ENCODE measurements at places on chromosomes 12 and 14.
A peak's percentile ranks its signal among the peaks of the same experiment; 100 is the strongest.

DNA sequence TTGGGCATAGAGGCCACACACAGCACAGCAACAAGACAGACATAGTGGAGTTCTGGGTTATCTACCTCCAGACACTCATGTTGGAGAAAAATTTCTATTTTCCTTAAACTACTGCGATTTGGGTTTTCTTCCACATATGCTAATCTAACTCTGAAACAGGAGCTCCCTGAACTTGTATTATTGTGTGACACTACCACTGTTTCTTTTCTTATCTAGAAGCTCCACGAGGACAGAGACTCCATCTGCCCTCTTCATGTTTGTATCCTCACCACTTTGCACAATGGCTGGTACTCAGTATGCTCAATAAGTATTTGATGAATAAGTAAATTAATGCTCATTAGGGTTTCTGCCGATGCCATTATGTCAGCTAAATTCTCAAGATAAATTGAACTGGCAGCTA, 218.6 kb downstream of the PAX9 start:
- DNase-seq = no peak

DNA sequence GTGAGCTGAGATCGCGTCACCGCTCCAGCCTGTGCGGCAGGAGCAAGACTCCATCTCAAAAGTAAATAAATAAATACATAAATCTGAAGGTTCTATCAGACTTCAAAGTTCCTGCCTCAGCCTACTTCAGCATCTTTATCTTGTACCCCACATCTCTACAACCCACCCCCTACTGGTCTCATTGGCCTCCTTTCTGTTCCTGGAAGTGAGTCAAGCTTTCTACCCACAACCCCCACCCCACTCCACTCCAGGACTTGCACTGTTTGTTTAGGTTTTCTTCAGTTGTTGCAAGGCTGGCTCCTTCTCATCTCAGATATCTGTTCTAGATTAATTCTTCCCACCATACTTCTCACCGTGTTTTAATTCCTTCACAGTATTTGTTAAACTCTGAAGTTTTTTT, 714 bp upstream of the PSMC6 start:
- DNase-seq = peak; percentile 65

DNA sequence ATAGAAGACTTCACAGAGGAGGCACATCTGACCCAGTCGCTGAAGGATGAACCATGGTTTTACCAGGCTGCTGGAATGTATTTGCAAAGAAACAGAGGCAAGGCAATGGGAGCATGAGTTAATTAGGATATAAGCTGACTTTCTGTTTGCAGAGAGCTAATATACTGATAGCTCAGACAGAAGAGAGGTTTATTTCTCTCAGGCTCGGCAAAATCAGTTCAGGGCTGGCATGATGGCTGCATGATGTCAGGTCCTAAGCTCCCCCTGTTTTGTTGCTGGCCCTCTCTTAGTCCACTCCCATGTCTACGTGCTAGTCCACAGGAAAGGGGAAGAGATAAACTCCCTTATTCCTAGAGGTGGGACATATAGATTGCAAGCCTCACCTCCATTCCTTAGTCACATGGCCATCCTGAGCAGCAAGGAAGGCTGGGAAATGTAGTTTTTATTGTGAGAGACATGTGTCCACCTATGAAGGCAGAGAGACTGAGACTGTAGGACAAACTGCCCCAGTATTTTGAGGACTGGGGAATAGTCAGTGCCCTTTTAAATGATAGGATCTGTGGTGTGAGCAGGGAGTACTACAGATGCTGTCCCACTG, 224.5 kb downstream of the VRK1 start:
- DNase-seq = no peak

- DNase-seq = no peak
Measured at GRCh38 chr12:105020241-105020962, 34.3 kb downstream of the NOPCHAP1 start.

DNA sequence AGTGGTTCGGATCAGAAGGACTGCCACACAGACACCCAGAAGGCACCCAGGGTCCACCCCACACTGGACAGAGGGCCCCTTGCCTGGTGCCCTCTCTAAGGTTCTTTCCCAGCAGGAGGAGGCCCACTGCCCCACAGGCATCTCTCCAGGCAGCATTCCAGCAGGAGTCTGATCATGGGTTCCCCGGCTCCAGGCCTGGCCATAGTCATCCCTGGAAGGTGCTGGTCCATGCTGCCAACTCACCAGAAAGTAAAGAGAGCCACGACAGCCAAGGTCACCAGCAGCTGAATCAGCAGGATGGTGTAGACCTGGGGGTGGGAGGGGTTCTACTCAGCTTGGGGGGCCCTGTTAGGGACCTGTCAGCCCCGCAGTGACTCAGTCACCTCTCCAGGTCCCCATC, 6.4 kb downstream of the FAIM2 start:
- no peak for DNase-seq

- no peak for DNase-seq
Measured at GRCh38 chr14:95294320-95294719, 25.4 kb downstream of the CLMN start.

DNA sequence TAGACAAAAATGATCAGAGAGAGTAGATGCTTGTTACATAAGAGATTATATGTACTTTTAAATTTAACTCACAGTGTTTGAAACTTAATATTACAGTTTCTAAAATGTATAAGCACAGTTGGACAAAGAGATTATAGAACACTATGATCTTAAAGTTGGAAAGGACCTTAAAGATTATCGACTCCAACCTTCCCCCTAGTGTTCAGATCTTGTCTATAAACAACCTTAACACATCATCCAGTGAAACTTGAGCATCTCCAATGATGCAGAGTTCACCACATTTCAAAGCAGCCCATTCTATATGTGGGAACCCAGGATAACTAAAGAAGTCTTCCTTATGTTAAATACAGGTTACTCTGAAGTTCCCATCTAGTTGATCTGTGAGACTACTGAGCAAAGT, 480.8 kb downstream of the RMST start:
- DNase-seq = no peak

GRCh38 chr12:129844662-129845220, 59.1 kb downstream of the TMEM132D start:
- DNase-seq = no peak

DNA sequence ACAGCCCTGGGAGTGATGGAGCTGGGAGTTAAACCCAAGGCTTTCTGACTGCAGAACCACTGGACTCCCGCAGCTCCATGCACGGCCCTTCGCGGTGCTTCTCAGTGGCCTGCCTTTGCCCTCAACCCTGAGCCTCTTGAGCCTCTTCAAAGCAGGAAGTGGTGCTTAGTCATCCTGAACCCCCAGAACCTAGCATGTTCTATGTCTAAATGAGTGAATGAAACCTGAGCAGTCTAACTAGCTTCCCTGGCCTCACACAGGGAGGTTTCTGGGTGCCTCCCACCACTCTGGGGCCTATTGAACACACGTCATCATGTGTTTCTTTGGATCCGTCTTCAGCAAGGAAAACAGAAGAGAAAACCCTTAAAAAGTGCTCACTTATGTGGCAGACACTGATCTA, 117.9 kb upstream of the SFSWAP start:
- DNase-seq = peak; percentile 41

DNA sequence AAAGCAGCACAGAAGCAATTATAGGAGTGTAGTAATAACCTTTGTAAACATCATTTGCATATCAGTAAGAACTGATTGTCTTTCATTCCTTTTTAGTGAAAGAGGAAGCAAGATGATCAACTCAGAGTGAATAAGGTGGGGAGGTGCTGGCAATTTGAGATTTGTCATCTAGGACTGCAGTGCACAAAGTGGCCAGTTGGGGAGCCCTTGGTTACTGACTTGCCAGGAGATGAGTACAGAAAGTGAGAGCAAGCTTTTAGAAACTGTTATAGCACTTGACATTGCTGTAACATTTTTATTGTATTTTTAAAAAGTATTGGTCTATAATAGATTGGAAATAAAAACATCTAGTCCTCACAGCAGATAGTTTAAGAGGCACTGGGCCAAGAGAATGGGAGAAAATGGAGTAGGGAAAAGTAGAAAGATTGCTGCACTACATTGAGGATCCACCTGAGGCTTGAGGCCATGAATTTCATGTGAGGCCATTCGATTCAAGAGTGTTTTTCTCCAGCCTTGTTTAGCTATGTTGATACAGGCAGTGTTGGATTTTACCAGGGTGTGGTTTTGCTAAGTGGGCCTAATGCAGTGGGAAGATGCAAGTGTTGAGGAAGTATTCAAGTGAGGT, 98.2 kb downstream of the SNAPC1 start:
- peak; percentile 77 for DNase-seq

DNA sequence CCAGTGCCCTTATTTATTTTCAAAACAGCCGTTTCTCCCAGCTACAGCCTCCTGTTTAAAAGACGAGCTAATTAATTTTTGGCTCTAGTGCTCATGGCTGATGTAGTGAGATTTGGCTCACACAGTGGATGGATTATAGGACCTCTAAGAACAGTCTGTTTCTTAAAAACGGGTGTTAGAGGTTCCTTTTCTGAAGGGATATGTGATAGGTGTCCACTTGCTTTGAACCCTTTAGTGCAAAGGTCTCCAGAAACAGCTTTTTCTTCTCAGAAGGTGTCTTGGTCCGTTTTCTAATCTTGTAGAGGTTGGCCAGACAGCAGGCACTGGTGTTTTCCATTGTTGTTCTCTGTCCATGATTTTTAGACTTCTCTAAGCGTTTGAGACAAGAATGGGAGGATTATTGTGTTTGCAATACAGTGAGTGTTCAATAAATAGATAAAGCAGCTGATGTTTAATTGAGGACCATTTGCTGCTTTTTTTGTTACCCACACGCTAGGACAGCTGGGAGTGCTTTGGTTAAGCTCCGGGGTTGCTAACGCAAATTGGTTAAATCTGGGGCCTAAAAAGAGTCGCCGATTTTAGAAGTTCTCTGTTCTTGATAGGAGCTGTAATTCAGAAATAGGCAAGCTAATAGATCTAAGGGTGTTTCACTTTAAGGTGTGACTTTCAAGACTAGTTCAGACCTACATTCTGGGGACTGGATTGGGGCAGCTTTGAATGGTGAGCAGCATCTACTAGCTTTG, 1.0 kb downstream of the BORCS5 start:
- DNase-seq = no peak

GRCh38 chr12:11732023-11732422, 82.5 kb downstream of the ETV6 start:
- DNase-seq = no peak

DNA sequence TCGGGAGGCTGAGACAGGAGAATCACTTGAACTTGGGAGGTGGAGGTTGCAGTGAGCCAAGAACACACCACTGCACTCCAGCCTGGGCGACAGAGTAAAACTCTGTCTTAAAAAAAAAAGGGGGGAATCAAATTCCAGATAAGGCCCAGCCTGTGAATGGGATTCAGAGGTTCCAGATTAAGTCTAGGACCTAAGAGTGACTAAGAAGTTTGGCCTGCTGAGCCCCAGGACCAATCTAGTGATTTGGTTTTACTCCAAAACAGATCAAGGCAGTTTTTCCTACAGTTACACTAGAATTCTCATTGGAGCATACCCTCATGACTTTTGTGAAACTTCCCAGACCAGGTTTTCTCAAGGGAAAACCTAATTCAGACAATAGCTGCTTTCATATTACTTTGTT, 22.8 kb downstream of the EXOC5 start:
- no peak for DNase-seq

GRCh38 chr12:111664499-111664898, 21.3 kb downstream of the BRAP start:
- DNase-seq = no peak

- DNase-seq = no peak
Measured at GRCh38 chr14:74976264-74977113, 21.1 kb upstream of the PGF start.

DNA sequence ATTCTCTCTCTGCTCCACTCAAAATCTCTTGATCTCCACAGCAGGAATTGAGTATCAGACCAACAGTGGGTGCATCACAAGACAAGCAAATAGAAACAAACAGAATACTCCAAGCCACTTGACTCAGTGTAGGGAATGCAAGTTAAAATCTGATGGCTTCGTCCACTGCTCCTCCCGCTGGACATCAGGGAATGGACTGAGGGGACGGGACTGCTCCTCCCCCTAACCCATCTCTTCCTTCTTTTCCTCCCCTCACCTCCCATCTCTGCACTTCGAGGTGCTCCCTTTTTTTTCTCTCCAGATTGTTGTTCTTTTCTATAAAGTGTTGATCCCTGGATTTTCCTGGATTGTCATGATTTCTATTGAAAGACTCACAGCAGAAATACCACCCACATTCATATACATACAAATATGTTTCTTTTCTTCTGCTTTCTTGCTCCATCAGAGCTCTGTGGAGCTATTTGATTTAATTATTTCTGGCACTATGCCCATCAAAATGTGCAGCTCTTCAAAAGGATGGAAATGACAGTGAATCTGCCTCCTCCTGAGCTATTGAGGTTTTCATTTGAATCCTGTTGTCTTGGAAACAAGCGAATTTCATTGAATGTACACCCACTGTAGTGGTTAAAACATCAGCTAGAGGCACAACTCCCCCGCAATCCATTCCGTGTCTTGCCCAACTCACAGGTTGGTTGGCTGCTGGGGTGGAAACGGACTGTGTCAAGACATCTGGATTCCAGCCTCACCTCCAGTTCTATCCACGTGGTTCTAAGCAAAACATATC, 199.7 kb downstream of the SPTSSA start:
- no peak for DNase-seq

Measured in stimulated activated CD8-positive, alpha-beta memory T cell treated with anti-CD3 and anti-CD28 coated beads, Interleukin-4, amount 100 ng/mL, for 48 hours (primary cell).